Dermis blood vessel endothelial cell (primary cell): ENCODE measurements at places on chromosomes 7 and 10. TPM values are rescaled to one million over a fixed set of nuclear protein-coding genes. Genes with fewer than 3 reads are reported as not detected.

The ZNF804B gene
- not detected in 2 replicates for total RNA-seq

- DNase-seq, result no peak
Measured at GRCh38 chr7:132998763-132999162, 83.1 kb downstream of the CHCHD3 start.

DNA sequence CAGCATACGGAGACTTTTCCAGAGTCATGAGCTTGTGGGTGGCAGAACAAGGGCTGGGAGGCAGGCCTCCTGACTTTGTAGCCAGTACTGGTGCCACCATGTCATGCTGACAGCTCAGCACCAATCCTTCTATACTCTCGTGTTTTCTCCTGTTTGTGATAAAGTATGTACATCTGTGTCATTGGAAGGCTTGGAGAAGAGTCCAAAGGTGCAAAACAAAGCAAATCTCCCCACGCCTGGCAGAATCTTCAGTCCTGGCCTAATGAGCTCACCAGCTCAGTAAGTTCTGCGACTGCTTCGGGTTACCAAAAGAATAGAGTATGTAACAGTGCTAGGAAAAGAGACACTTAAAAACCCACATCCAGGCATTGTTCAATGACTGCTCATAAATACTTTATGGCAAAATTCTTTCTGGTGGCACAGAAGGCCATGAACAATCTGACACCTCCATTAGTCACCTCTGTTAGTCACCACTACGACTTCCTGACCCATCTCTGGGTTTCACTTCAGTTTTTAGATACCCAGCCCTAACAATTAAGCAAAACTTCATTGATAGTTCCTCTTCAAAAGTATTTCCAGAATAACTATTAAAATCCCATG, 24.5 kb downstream of the STEAP1 start:
- DNase-seq, result peak; percentile 79

GRCh38 chr10:118663176-118663575, 67.7 kb upstream of the PRLHR start:
- no peak for DNase-seq

- DNase-seq, result no peak
Measured at GRCh38 chr10:13270877-13271551, 28.9 kb downstream of the PHYH start.

DNA sequence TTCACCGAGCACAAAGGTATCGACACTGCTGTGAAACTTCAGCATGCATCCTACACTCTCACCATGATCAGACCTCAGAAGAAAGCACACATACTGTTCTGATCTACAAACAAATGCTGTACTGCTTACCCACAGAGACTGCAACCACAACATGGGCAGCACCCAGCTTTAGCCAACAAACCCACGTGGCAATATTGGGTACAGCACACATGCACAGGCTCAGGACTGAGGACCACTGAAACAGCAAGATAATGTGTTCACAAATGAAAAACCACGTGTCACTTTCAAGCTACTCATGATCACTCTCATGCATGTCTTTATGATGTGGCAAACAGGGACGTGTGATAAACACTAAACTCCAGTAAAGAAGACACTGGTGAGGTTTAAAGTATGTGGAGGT, 119.3 kb upstream of the PTN start:
- DNase-seq, result no peak

GRCh38 chr10:13699216-13699615, 112.5 kb downstream of the PRPF18 start:
- no peak for DNase-seq

DNA sequence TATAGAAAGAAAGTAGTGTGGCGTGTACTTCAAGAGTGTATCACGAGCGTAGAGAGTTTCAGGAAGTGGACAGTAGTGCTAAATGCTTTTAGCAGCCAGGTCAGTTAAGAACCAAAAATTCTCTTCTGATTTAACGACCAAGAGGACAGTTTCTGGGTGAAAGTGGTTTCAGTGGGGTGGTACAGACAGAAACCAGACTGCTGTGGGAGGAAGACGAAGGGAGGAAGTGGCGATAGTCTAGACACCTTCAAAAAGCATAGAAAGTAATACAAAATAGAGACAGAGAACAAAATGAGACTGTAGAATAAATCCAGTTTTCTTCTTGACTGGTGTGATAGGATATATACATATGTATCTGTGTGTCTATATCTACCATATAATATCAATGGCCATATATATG, 93.5 kb downstream of the MBL2 start:
- DNase-seq, result no peak

The PRTFDC1 gene
- total RNA-seq, result 8.0 and 13.2 TPM in 2 replicates

GRCh38 chr7:43652364-43652763, 69.5 kb downstream of the STK17A start:
- DNase-seq, result no peak

GRCh38 chr7:8295638-8296361, 33.8 kb upstream of the ICA1 start:
- peak; percentile 94 for DNase-seq

DNA sequence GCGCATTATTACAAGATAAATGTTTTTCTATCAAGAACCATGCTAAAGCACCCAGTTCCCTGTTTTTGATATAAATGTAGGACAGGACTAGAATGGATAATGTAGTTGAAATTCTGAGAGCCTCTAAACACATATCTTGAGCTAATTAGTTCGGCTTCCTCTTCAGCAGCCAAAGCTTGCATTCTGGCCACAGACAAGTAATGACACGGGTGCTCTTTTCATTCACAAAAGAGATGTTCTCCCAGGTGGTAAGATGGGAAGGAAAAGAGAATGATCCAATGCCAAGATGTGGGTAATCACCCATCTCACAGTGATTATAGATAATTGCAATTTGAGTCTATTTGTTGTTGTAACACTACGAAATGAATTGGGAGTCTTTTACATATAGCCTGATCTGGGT, 246.5 kb downstream of the KIAA1217 start:
- DNase-seq, result no peak

DNA sequence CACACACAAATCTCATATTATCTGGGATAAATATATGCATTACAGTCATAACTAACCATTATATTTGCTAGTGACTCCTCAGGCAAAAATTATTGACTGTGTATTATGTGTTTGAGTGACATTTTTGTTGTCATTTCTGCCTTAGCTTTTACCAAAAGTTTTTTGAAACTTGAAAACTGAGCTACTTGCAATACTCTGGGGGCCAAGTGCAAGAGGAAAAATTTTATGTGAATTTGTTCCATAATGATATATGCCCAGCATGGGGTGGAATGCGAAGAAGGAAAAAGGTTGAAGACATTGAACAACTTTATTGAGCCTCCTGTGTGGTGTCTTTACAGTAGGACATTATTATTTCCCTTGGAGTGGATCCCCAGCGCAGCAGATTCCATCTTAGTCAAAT, 176.8 kb upstream of the FERD3L start:
- no peak for DNase-seq

DNA sequence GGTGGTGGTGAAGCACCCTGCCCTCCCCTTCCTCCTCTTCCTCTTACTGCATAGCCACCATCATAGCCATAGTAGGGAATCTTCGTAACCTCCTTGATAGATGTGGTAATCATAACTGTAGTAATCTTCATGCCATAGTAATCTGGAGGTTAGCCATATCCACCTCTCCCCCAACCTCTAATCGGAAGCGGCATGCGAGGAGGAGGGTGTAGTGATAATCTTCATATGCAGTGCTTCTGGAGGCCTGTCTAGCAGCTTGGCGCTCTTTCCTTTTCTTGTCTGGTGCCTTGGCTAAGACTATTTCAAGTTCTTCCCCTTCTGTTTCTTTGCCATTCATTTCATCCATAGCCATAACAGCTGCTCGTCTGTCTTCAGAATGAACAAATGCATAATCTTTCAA, 90.9 kb downstream of the MLLT10 start:
- DNase-seq, result no peak

DNA sequence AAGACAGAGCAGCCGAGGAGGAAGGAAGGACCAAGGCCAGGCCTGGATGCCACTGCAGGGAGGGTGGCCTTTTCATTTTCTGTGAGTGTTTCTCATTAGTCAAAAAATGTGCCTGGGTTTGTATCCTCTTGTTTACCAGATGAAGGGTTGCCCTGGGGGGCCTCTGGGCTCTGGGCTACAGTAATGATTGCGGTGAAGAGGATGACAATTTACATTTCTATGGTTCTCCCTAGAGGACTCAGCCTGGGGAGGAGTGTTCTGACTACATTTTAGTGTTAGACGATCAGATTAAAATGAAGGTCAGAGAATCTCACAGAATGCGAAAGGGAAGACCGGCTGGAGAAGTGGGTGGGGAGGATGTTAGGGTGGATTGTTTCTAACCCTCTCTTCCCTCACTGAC, 108.0 kb upstream of the KMT2C start:
- DNase-seq, result no peak

DNA sequence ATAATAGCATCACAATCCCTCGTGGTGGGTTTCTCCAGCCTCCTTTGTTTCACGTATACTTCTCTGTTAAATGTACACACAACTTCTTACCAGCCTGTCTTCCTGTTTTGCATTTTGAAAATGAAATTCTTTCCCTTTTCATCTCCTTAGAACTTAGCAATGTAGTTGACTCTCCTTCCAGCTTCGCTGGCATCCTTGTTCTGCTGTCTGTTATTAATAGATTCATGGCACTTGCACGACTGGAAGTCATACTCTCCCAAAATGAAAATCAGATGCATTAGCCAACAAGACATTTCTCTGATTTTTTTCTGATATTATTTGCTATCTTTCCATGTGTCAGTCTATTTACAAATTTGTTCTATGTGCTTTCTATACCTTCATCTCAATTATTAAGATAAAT, 3.0 kb upstream of the CREB3L2 start:
- no peak for DNase-seq

DNA sequence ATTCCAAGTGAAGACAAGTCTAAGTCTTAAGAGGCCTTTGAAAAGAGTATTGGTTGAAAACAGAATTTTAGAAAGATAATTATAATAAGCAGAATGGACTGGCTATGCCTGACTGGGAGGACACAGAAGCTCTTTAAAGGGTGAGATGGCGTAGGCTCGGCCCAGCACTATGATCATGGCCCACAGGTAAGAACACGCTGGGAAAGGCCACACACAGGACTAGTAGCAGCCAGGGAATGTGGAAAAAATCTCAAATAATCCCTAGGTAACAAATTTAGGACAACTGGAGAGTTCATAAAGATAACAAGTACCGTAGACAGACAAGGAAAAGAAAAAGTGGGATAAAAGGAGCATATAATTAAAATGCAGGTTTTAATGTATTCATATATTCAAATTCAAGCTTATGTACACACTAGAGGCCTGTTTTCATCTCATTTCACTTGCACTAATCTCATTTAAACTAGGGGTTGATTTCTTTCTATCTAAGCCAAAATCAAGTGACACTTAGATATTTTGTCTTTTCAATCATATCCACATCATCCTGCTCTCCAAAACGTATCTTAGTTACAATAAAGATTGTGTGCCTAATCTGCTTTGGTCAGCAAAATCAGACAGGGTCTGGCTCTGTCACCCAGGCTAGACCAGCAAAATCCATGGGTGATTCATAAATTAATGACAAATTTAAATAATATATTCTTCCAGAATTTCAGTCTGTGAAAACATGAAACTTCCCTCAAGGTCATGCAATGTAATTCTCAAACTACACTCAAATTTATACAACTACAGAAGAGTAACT, 53.0 kb downstream of the EZH2 start:
- no peak for DNase-seq

The MGAM2 gene
- total RNA-seq, result not detected in 2 replicates
